ENCODE measurements at places on chromosomes 4 and X. TPM values are rescaled to one million over a fixed set of nuclear protein-coding genes. Genes with fewer than 3 reads are reported as not detected.

- DNase-seq = no peak
Measured at GRCh38 chrX:20042221-20042620, 51.4 kb upstream of the BCLAF3 start.

Gene ADRA2C
- 0.79 TPM for total RNA-seq

Gene GRIA3
- total RNA-seq = 7.3 TPM

- DNase-seq = no peak
Measured at GRCh38 chr4:88793475-88793874, 95.8 kb upstream of the NAP1L5 start.

Gene ABCG2
- 7.0 TPM for total RNA-seq

Gene PCDH10
- total RNA-seq = 0.49 TPM

Gene GPAT3
- 35.0 TPM for total RNA-seq

DNA sequence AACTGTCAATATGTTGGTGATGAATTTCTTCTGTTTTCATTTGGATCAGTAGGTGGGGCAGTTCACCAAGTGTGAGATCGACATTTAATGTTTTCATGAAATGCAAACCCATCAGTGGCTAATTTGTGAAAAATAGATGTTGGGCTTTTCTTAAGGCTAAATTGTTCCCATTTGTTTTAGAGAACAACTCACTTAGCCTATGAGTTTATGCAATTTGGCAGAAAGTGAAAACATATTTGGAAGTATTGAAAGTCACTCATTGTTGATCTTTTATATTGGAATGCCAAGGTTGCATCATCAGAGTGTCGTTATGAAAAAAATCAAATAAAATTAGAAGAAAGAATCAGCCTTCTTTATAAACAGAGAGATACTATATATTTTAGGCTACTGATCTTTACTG lies 132.4 kb downstream of the RPA4 start:
- DNase-seq = peak; percentile 0

Gene ESX1
- not detected for total RNA-seq

Gene ARL9
- 0.10 TPM for total RNA-seq

Gene SMIM43
- 0.30 TPM for total RNA-seq

GRCh38 chr4:177255359-177255758 lies 54.3 kb upstream of the NEIL3 start:
- no peak for DNase-seq

Gene S100P
- 26.0 TPM for total RNA-seq

DNA sequence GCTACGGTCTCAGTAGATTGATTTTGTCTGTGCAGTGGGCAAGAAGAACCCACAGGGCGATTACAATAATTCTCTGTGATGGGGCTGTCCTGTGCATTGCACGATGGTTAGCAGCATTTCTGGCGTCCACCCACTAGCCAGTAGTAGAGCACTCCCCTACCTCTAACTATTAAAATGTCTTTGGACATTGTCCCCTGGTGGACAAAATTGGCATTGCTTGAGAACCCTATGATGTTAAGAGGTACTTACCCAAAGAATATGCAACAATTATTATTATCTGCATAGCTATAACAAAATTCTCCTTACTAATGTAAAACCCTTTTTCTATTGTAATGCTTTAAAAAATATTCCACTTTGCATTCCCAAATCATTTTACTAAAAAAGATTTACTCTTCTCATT lies 109.5 kb upstream of the VCX3A start:
- no peak for DNase-seq

Gene ADAMTS3
- total RNA-seq = 2.4 TPM

DNA sequence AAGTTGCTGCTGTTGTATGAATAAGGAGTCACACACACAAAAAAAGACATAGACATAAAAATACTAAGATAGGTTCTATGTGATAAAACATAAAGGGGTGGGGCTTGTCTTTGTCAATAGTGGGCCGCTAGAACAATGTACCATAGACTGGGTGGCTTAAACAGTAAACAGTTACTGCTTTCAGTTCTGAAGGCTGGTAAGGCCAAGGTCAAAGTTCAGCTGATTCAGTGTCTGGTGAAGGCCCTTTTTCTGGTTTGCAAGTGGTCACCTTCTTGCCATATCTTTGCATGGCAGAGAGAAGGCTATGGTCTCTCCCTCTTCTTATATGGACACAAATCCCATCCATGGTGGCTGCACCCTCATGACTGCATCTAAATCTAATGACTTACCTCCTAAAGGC lies 1980.7 kb downstream of the PCDH7 start:
- DNase-seq = no peak

GRCh38 chrX:119015407-119016237 lies 41.2 kb downstream of the LONRF3 start:
- DNase-seq = no peak

GRCh38 chr4:141652161-141652778 lies 15.9 kb downstream of the IL15 start:
- no peak for DNase-seq

- DNase-seq = peak; percentile 82
Measured at GRCh38 chr4:70721747-70722146, at the start of gene RUFY3. RUFY3 (plus strand) TSS chr4:70721964; CDS start chr4:70722574, 610 bp downstream.

DNA sequence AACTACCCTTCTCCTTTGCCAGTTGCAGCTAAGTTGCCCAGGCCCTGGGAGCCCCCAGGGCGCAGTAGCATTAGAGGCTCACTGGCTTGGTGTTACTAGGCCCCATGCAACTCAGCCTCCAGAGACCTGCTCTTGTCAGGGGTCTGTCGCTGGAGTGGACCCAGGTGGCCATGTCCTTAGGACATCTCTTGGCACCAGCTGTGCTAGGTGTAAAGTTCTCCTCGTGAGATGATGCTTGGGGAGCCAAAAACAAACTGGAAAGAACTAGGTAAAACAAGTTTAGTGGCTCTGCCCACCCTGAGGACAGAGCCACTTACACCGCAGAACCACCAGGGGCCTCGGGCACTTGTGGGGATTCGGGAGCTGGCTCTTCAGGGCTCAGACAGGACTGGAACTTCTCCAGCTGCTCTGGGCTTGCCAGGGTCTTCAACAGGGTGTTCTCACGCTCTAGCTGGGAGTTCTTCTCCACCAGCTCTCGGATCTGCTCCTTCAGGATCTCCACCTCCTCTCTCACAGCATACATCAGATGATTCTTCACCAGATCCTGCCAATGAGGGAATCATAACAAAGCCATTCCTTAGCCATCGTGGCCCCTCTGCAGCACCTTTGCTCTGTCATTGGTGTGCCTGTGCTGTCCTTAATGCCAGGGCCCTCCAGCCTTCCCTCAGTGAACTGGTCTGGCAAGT lies 61.2 kb downstream of the TSC22D3 start:
- no peak for DNase-seq

GRCh38 chr4:86178211-86178610 lies 181.6 kb downstream of the MAPK10 start:
- DNase-seq = no peak

GRCh38 chr4:4647041-4647440 lies 105.2 kb upstream of the STX18 start:
- DNase-seq = no peak

DNA sequence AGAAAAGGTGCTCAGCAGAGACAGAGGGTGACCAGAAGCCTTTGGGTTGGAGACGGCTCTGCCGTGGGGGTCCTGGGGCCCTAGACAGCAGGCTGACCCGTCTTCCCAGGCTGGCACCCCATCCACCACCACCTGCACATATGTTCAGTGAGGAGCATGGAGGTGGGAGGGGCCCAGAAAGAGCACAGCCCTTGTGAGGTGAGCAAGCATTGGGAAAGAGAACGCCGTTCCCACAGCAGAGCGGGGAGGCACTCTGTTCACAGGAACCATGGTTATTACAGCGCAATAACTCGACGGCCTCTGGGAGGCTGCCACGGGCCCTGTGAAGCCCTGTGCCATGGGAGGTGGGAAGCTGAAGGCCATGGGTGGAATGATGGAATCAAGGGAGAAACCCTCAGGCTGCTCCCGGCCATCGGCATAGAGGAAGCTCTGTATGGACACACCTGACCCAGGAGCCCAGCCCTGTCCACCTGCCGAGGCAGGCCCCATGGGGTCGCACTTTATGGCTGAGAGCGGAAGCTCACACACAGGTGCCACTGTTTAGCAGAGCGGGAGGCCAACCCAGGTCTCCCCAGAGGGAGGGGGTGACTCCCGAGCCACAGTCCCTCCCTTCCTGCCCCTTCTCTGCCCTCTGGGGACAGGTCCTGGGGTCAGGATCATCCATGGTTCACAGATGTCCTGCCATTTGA lies 93.5 kb upstream of the AFAP1 start:
- DNase-seq = no peak

- peak; percentile 65 for DNase-seq
Measured at GRCh38 chr4:21757248-21757647, 191.3 kb downstream of the KCNIP4 start.

Gene MAGEA2B
- total RNA-seq = not detected

DNA sequence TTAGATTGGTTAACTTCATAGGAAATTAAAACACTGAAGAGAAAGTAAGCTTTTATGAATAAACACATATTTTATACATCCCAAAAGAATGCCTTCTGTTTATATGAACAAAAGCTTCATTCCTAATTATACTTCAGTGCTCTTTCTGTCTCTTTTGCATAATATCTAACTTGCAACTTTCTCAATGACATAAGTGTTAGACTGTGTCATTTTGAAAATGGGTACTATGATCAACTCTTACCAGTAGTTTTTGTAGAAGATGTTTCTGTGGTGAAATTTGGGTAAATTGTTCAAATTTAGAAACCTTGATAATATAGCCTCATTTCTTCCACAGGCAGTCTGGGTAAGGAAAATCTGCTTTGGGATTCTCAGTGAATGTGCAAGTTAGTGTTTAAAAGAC lies 991.4 kb downstream of the CCSER1 start:
- no peak for DNase-seq

Gene TXK
- 1.1 TPM for total RNA-seq

GRCh38 chr4:33262824-33263223 lies 2542.7 kb downstream of the PCDH7 start:
- DNase-seq = no peak

Gene RTL5
- total RNA-seq = 3.9 TPM

DNA sequence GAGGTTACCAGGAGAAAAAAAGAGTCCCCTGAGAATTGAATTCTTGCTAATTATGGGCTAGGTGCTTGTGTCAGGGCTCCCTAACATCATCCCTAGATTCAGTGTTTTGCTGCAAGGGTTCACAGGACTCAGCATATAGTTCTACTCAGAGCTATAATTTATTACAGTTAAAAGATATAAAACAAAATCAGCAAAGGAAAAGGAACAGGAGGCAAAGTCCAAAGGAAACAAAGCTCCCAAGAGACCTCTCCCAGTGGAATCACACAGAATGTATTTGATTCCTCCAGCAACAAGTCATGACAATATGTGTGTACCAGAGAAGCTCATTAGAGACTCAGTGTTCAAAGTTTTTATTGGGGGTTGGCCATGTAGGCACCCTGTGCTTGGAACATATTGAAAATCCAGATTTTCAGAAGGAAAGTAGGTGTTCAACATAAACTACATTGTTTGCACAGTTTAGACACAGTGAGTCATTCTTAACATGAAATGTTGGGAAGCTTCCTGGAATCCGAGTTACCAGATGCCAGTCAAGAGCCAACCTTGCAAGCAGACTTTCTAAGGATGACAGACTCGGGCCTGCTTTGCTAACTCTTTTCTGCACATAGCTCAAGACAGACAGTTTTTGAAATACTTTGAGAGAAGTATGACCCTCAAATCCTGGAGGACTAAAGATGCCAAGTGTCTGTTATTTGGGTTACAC lies 311.3 kb upstream of the EMCN start:
- DNase-seq = no peak

GRCh38 chr4:244471-244870 lies 60.8 kb downstream of the ZNF732 start:
- DNase-seq = no peak

Gene CT83
- not detected for total RNA-seq

GRCh38 chr4:8777320-8778196 lies 94.1 kb downstream of the HMX1 start:
- no peak for DNase-seq

DNA sequence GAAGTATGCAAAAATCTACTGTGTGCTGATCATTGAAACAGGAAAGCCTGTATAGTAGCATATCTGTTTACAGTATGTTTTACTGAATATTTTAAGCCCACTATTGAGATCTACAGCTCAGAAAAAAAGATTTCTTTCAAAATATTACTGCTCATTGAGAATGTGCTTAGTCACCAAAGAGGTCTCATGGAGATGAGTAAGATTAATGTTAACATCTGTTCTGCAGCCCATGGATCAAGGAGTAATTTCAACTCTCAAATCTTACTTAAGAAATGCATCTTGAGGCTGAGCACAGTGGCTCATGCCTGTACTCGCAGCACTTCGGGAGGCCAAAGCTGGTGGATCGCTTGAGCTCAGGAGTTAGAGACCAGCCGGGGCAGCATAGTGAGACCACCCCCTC lies 3.3 kb downstream of the RNF4 start:
- DNase-seq = no peak

GRCh38 chrX:101430457-101431078 lies 22.5 kb downstream of the HNRNPH2 start:
- DNase-seq = no peak

Gene IRS4
- total RNA-seq = 0.69 TPM

DNA sequence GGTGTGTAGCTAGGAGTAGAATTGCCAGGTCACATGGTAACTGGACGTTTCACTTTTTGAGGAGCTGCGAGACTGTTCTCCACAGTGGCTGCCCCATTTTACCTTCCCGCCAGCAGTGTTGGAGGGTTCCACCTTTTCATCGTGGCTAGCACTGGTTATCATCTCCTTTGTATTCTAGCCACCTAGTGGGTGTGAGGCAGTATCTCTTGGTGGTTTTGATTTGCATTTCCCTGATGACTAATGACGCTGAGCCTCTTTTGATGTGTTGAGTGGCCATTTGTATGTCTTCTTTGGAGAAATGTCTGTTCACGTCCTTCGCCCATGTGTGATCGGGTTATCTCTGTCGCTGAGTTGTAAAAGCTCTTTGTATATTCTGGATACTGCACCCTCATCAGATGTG lies 10.6 kb downstream of the ABCD1 start:
- DNase-seq = no peak

Gene TRPC3
- 3.1 TPM for total RNA-seq

DNA sequence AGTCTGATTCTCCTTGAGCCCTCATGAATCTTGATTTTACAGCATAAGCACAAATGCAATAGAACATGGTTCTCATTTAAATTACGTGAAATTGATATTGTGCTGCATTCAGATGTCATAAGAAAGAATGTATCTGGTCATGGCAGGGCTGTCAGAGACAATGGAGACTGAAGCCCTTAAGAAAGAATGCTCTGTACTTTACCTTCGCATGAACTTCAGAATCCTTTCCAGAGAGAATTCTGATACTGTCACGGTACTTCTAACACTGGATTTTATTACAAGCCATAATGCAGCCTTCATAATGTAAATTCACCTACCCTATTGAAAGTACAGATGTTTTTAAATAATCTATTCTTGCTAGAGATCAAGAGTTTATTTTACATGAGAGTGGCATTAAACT lies 677.9 kb upstream of the ADGRL3 start:
- DNase-seq = no peak
